ENCODE measurements at places on chromosomes 5 and 9. TPM values are rescaled to one million over a fixed set of nuclear protein-coding genes. Genes with fewer than 3 reads are reported as not detected.

DNA sequence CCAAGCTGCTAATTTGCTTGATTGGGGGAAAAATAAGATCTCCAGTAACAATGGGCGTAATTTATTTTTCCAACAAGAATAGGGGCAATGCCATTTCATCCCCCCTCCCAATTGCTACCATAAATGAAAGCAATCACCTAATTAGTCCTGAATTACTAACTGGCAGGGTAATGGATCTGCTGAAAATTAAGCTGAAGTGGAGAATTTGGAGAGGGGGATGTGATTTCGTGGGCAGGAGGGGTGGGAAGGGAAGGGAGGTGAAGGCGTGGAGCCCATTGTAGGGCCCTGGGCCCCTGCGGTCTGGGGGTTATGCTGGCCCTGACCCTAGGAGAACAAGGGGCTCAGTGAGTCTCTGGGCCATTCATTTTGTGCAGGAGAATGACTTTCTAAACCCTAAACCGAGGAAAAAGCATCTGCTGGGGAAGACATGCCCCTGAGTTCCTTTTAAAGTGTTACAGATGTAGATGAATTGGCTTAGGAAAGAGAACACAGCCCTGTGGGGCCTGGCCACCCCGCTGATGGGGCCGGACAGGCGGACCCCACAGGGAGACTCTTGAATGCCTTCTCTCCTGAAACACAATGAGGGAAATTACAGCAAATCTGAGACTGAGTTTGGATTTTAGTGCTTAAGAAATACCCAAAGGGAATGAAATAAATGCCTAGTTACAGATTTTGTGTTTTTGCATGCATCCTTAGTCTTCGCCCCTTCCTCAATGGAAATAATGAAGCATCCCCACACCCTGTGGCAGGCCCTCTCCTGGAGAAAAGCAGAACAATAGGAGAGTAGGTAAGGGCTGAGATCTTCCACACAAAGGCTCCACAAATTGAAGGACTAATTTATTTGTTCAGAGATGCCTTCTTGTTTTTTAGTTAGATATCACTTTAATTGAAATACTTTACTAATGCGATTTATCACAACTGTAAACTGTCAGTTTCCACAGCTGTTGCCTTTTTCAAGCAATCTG, 143.2 kb downstream of the PSAT1 start:
- no peak for DNase-seq

The KCNMB1 gene
- total RNA-seq: not detected

DNA sequence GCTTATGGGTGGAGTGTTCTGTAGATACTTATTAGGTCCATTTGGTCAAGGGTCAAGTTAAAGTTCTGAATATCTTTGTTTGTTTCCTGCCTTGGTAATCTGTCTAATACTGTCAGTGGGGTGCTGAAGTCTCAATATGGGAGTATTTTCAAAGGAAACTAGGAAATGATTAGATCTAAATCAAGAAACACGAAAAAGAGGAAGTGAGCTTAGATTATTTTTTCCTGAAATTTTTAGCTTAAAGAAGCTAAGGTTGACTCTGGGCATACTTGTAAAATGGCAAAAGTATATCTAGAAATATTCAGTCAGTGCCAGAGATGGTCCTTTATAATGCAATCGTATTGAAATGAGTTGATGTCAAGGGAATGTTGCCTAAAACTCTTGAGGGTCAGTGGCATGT, 313.5 kb downstream of the ICE1 start:
- no peak for DNase-seq

DNA sequence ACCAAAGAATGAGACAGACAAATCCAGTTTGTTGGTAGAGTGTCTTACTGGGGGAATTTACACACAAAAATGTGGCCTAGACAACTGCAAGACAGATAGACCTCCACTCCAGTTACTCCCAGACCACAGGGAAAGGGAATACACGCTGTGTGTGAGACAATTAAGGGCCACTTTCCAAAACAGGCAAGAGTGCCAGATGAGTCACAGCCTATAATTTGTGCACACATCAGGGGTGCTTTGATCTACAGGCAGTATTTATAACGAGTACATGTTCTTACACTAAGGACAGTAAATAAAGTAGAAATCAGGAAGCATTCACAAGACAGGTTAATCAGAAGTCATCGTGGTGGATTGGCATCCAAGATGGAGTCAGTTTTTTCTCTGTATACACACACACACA, 114.8 kb downstream of the ZNF622 start:
- no peak for DNase-seq

DNA sequence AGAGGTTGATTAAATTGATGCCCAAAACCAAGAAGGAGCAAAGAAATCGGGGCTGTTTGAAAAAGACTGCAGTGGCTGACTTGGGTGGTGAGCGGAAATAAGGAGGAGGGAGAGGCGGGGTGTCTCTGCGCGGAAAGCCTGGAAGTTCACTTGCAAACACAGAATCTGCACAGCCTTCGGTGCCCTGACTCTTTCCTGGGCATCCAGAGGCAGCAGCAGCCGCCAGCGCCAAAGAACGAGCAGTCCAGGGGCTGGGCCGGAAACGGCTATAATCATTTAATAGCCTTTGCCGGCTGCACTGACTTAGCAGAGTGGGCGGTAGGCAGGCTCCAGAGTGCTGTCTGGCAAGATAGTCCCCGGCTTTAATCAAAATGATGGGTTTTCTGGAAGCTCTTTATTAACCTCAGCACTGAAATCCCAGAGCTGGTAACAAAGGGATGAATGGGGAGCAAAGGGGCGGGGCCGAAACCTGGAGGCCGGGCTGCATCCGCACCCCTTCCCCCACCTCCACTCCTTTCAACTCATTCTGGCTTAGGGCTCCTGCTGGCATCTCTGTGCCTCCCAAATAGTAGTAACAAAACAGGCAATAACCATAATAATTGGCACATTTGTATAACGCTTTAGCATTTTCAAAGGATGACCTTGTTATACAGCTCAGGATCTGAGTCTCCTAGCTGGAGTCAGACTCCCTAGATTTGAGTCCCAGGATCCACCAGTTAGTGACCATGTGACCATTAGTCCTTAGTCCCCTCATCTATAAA, 35.7 kb downstream of the PCDHAC2 start:
- DNase-seq: no peak

The NFIL3 gene
- total RNA-seq: 246 TPM

- DNase-seq: no peak
Measured at GRCh38 chr9:124934290-124934689, 6.6 kb downstream of the GOLGA1 start.

- DNase-seq: peak; percentile 16
Measured at GRCh38 chr5:171595801-171596231, 176.4 kb downstream of the FGF18 start.

GRCh38 chr5:96726802-96727201, 64.6 kb downstream of the CAST start:
- no peak for DNase-seq

DNA sequence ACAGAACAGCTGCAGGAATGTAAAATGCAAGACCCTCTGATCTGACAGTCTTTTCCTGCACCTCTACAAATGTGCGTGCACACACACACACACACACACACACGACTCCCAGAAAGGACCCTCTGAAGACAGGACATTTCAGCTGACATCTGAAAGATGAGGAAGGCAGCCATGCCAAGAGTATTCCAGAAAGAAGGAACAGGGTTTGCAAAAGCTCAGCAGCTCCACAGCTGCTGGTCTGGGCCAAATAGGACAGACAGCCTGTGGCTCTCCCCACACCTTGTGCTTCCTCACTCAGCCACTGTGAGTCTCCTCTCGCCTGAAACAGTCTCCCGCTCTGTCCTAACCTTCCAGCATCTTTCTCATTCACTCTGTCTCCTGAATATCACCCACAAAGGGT, 189.0 kb downstream of the PALM2AKAP2 start:
- DNase-seq: no peak

- DNase-seq: no peak
Measured at GRCh38 chr5:164671640-164672039, 1166.2 kb downstream of the MAT2B start.
